Left kidney (tissue), 8 donors: ENCODE measurements at places on chromosomes 1 and 21. TPM values are rescaled to one million over a fixed set of nuclear protein-coding genes. Genes with fewer than 3 reads are reported as not detected.

ZNF683 gene
- polyA plus RNA-seq: not detected

RHOU gene
- 14.3 TPM for polyA plus RNA-seq

TFF2 gene
- polyA plus RNA-seq: not detected

BARHL2 gene
- polyA plus RNA-seq: not detected

IFNLR1 gene
- polyA plus RNA-seq: 3.5 TPM

LENEP gene
- 0.93 TPM for polyA plus RNA-seq

DNA sequence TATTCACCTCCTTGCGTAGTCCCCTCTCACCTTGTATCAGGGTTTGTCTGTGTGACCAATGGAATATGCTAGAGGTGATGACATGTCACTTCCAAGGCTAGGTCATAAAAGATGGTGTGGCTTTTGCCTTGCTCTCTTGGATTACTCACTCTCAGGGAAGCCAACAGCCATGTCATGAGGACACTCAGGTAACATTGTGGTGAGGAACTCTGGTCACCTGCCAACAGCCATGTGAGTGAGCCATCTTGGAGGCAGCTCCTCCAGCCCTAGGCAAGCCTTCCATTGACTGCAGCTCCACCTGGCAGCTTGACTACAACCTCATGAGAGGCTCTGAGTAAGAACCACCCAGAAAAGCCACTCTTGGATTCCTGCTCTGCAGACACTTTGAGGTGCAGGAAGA is 11.0 kb upstream of the HEYL start:
- DNase-seq: no peak

DNA sequence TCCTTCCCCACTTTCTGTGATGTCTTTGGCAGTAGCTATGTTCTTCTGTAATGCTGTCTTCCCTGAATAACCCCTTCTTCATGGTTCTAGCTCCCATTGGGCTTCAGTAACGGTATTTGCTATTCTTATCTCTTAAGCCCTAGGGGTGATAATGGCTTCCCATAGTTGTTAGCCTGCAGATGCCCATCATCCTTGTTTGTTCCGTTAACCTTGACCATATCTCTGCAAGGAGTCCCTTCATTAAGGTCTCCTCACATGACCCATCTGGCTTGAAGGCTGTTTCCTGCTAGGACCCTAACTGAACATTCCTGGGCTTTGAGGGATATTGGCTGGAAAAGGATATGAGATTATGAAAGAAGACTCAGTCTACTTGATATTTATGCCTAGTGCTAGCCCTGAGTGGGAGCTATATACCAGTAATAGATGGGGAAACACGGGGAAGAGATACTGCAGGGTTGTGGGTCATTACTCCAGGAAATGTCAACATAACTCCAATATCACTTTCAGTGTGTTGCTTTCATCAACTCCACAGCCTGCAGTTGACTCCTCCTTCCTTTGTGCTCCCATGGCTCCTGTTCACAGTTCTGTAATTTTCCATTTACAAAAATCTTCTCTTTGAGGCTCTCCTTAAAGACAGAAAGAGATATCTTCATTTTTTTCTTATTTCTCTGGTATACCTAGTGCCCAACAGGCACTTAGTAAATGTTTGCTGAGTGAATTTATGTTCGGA is 2.5 kb downstream of the MR1 start:
- no peak for DNase-seq

DNA sequence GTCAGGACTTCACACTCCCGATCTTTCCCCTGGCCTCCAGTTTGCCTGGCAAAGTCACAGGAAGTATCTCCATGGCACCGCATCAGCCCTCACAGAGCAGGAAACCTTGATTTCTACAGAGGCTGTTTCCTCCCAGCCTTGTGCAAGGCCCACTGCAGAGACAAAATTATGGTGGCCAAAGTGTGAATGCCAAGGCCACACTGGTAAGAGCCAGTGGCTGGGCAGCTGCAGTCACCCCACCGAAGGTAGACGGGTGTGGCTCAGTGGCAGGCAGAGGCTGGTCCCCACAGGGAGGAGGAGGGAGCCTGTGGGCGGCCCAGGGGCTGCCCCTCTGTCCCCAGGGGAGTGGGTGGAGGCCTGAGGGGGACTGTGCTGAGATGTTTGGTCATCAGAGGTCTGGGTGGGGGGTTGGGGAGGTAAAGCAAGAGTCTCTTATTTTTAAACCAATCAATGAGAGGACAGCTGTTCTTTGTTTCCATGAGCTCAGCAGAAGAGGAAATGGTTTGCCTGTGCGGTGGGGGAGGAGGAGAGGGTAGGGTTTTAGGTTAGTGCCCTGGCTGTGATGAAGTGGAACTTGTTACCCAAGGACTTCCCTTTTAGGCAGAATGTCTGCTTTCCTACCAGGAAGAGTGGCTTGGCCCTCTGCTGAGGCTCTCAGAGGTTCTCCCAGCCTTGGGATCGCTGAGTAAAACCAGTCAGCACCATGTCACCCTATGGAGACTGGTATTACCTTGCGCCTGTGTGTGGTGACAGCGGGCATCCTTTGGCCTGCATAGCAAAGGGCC is 18.0 kb upstream of the BTG2 start:
- no peak for DNase-seq

DNA sequence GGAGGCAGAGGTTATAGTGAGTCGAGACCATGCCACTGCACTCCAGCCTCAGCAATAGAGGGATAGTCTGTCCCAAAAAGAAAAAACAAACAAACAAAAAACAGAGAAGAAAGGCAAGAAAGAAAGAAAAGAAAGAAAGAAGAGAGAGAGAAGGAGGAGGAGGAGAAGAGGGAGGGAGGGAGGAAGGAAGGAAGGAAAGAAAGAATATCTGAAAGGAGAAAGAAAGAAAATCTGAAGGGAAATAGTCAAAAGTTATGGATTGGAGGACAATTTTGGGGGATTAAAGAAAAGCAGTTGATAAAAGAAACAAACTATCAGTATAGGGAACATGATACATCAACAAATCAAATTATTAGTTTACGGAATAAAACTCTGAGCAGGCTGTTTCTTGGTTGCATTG is 67.4 kb upstream of the TBX15 start:
- DNase-seq: no peak

- DNase-seq: no peak
Measured at GRCh38 chr1:12604114-12604874, 13.7 kb downstream of the DHRS3 start.

- no peak for DNase-seq
Measured at GRCh38 chr21:27550287-27550686, 583.4 kb upstream of the ADAMTS5 start.

- DNase-seq: no peak
Measured at GRCh38 chr1:108054396-108054795, 89.4 kb upstream of the VAV3 start.

DNA sequence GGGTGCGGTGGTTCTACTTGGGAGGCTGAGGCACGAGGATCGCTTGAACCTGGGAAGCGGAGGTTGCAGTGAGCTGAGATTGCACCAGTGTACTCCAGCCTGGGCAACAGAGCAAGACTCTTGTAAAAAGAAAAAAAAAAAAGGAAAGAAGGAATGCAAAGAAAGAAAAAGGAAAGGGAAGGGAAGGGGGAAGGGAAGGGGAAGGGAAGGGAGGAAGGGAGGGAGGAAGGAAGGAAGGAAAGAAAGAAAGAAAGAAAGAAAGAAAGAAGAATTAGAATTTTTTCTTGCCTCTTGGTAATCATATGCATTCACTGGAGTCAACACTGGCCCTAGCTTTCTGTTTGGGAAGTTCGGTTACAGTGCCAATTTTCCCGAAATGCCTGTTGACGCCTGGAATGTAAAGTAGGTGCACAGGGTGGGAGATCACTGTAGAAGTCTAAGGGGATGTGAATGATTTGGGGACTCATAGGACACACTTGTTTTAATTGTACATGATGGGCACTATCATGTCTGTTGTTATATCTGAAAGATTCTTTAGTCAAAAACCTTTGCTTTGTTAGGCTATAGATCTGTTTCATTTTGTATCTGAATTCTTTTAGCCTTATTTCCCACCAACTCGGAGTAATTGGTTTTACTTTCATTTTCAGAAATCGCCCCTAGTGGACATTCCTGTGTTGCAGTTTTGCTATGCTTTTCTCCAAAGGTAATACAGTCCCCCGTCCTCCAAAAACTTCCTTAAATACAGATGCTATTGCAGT is 59.8 kb upstream of the MORC3 start:
- DNase-seq: peak; percentile 82

DNA sequence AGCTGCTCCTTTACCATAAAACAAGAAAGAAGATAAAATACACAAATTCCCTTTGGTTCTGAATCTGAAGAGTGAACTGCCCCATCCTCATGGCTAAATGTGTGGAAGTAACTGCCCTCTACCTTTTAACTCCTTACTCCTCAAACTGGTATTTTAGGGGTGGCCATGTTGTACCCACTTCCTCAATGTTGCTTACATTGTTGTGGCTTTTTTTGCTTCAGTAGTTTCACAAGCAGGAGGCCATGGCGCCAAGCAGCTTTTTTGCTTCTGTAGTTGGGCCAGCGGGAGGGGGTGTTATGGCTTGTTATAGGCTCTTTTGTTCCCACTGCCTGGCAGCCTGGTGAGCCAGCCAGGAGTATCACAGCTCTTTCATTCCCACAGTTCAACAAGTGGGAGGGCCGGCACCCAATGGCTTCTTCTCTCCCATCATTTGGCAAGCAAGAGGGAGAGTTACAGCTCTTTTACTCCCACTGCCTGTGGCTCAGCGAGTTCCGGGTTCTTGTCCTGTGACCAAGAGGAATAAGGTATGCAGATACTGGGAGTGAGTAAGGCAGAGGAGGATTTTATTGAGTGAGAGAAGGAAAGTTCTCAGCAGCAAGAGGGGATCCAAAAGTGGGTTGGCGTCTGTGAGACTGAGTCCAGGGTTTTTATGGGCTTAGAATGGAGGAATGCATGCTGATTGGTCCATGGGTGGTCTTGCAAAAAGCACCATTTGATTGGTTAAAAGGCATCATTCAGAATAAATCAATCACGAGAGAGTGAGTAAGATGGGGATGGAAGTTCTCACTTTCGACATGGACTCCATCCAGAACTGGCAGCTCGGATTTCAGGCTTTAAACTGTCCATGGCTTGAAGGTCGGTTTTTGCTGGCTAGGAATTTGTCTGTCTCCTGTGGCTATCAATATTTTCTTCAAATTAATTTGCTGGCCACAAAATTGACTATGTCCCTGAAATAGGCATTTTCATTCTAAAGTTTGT is 429.6 kb downstream of the HLX start:
- DNase-seq: no peak

DNA sequence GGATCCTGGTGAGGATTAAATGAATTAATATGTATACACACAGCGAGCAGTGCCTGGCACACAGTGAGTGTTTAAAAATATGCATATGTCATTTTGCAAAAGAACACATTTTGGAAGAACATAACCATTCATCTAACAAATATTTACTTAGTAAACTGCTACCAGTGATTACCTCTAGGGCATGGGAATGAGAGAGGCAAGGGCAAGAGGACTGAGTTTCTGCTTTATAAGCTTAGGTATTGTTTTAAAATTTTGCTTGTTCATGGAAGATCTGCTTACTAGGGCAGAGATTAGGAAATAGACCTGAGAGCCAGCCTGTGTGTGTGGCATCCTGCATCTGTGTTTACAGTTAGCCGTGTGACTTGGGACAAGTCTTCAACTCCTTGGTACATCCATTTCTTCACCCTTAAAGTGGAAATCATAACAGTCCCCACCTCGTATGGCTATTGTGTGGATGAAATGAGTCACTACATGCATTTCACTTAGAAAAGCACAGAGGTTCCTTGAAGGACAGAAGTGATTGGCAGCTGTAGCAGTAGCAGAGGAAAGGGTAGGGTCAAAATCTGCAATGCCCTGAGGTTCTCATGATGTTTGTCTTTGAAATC is 198.5 kb upstream of the FMN2 start:
- DNase-seq: no peak

GRCh38 chr1:15260418-15261154 is 13.6 kb downstream of the FHAD1 start:
- no peak for DNase-seq

DNA sequence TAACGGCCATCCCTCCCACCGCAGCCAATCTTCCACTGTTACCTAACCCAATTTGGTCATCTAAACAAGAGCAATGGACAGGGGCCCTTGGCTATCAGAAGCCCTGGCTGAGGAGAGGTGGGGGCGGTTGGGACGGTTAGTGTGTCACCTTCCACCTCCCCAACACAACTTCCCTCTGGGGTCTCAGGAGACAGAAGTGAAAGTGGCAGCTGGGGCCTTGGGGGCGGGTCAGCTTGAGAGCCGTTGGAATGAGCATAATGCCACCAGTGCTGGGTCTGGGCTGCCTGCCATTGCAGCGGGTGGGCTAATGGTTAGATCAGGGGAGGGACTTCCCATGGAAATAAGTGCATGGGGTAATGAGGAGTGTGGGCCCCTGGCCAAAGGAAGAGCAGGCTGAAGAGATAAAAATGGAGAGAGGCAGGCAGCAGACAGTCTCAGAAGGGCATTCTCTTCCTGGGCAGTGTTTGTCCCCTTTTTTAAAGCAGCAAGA is 7.9 kb downstream of the MEF2D start:
- DNase-seq: no peak

DNA sequence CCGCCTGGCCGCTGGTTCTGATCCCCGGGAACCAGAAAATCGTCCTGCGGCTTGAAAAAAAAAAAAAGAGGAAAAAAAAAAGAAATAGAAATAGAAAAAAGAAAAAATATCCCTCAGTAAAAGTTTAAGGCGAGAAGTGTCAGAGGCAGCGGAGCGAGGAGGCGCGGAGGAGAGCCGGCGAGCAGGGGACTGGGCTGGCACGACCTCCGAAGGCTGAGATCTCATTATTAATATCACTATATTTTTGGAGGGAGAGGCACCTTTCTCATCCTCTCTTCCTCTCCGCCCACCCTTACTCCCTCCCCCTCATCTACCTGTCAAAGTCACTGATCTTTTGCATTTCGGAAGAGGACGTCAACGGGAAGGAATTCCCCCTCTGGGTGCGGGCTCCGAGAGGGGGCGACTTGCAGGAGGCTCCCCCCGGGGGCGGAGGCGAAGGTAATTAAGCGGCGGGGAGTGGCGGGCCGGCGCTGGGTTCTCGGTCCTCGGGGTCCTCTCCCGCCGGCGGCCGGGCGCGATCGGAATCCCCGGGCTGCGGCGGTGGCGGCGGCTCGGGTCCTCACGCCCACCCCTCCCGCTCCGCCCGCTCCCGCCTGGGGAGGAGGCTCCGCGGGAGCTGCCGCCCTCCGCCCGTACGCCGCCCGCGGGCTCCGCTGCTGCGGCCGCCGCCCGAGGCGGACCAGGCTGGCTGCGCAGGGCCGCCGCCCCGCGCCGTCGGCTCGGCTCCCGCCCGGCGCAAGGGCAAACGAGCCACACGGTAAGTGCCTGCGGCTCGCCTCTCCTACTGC is at the start of gene NTNG1:
TSS of gene NTNG1 (plus strand) at position 337 of the 788 bp plus-strand sequence.
- peak; percentile 4 for DNase-seq

- DNase-seq: no peak
Measured at GRCh38 chr1:154459080-154459479, 42.9 kb upstream of the TDRD10 start.

DNA sequence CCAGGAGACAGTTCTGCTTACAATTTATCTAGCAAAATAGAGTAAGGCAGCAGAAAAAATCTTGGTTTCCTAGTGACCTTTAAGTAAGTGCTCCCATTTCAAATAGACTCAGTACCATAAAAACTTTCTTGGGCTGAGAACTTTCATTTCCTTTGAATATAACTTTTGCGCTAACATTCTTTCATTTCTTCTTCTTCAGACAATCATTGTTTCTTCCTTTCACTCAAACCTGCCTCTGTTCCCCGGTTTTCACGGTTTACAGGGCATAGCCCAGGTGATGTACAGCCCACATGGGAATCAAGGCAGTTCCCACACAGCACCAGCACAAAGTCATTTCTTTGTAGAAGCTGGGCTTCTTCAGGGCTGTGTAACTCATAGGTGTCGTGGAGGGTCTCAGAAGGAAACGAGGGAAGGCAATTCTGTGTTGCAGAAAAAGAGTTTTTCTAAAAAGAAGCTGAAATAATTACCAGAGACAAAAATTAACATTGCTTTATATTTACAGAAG is 611.6 kb downstream of the SMYD3 start:
- DNase-seq: no peak
